ENCODE measurements at places on chromosomes 3 and 15. TPM values are rescaled to one million over a fixed set of nuclear protein-coding genes. Genes with fewer than 3 reads are reported as not detected.

RMDN3 gene
- 19.2 TPM for polyA plus RNA-seq

CTXN2 gene
- polyA plus RNA-seq, result 0.09 TPM

GRIP2 gene
- polyA plus RNA-seq, result 0.74 TPM

DENND4A gene
- 13.4 TPM for polyA plus RNA-seq

LAMB2 gene
- polyA plus RNA-seq, result 1,141 TPM

- no peak for DNase-seq
Observed at GRCh38 chr3:187747506-187747905, 2.2 kb upstream of the BCL6 start.

DNA sequence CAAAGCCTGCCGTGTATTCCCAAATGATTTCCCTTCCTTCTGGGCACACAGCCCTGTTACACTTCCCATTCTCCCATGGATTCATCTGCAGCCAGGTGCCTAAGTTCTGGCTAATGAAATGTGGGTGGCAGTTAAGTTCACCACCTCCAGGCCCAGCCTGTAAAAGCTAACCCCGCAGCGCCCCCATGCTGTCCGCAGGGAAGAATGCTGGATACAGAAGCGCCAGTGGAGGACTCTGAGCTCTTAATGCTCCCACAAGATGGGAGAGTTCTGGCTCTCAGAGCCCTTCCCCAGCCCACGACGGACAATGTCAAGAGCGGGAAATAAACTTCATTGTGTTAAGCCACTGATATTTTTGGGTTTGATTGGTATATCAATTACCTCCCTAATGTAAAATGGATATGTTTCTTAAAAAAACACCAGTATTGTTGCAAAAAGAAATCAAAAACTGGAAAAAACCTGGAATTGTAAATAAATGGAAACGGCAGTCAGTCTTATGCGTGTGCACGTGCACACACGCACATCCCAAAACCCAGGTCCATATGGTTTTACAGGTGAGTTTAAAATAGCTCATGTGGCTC, 37.7 kb upstream of the FGD5 start:
- no peak for DNase-seq

DNA sequence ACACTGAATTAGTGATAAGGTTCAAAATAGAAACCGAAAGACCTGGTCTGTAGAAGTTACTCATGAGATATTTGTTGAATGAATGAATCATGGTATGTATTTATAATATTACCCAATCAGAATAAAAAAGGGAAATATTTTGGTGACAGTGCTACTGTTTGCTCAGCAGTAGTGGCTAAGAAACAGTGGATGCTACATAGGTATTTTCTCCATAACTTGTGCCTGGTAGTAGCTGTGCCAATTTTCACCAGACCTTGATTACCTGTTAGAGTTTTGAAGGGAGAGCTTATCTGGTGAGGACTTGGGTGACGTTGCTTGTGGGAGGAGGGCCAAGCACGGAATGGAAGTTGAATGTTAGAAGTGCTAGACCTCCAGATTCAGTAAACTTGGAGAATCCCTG, 14.3 kb downstream of the LIMD1 start:
- DNase-seq, result no peak

DNA sequence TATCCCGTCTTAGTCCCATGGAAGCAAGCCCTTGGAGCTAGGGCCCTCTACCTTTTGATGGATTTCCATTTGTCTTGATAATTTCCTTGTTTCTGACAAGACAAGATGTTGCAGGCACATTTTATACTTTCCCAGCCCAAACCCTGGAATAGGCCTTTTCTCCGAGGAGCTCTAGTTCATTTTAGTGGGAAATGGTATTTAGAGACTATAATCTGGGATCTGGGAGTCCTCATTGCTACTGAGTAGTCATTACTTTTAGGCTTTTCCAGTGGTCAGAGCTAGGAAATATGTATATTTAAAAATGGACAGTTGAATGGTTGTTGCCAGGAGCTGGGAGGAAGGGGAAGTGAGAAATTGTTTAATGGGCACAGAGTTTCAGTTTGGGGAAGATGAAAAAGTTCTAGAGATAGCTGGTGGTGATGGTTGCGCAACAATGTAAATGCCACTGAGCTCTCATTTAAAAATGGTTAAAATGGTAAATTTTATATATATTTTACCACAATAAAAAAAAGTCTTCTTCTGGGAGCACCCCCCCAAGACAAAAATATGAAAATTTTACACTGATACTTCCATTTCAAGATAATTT, 31.6 kb downstream of the MLH1 start:
- DNase-seq, result no peak

GRCh38 chr15:38627689-38628277, 63.2 kb upstream of the RASGRP1 start:
- DNase-seq, result no peak

DNA sequence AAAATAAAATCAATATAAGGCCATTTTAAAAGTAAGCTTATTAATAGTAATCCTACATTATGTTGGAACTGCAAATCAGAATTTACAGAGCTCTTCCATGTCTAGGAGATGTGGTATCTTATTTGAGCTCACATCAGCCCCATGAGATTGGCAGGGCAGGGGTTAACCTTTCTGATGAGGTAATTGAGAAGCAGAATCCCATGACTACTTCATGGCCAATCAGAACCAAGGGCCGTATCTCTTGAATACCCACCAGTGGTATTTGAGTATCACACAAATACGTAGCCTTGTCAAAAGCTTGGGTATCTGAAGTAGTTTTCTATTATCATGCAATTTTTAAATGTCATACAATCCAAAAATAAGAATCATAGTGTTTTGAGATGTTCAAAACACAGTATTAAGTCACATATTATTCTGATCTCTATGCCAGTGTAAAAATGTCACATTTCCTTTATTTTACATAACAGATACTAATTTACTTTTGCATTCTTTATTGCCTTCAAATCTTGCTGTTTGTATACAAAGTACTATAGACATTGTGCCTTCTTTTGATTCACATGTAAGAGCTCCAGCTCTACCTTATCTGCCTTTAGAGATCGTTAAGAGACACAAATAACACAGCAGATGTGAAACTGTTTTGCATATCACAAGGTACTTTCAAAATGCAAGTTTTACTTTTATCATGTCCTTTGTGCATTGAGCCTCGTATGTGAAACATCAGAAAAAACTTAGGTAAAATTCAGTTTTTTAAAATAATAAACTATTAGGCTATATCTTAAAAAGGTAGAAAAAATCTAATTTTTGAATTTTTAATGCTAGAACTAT, 251.7 kb upstream of the GOLGA6L4 start:
- DNase-seq, result no peak

DNA sequence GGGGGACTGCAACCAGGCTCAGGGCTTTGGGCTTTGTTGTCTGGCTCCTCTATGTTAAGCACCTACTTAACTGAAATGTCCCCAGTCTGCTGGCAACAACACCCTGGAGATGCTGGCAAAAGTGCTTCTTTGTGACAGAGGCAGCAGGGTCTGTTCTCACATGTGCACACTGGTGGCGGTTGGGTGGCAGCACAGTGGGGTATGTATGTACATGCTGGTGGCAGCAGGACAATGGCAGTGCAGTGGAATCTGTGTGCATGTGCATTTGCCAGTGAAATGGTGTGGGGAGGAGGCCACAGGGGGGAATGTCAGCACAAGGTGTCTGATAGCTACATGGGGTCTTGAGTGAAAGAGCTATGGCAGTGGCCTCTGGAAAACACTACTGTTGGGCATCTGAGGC, 830.3 kb downstream of the DIPK2A start:
- DNase-seq, result no peak

DNA sequence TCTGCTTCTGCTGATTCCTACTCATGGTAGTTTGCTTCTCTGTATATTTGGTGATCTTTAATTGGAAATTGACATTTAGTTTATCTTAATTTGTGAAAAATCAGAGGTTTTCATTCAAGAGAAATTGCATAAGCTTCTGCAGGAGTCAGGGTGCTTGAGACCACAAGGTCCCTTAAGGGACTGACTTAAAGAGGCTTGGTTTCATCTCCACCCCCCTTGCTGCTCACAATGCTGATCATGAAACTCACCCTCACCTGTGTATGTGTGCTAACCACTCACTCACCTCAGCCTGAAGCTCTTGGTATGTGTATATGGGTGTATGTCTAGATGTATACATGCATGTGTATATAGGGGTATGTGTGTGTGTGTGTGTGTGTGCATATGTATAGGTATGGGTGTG, 11.4 kb downstream of the PGPEP1L start:
- no peak for DNase-seq

- DNase-seq, result no peak
Observed at GRCh38 chr3:63724987-63725386, 72.5 kb downstream of the SNTN start.

DNA sequence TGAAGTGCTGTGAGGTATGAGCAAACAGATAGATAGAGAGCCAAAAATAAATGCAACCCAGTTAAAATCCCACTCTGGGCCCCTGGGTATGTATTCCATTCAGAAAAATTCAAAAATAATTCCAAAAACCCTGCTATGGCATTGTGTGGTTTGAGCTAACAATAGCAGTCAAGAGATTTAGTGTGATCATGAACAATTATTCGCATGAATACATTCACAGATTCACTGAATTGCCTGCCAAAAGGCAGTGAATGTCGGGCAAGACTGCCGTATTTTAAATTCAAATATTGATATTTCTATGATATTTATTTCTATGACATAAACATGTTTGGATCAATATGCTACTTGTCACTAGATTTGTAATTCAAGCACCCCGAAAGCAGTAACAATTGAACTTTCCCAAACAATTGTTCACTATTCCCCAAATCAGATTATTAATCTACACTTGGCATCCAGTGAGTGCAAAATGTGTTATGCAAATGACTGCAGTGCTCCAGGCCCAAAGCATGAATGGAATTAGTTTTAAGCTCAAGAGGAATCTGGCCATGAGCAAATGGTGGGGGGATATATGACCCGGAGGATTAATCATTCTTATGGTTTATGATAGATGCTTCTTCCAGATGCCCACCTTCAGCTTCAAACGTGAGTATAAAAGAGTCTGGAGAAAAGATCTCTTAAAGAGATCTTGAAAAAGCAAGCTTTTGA, 417.0 kb upstream of the MEIS2 start:
- no peak for DNase-seq

- no peak for DNase-seq
Observed at GRCh38 chr15:25422021-25422420, 16.8 kb downstream of the UBE3A start.

- DNase-seq, result no peak
Observed at GRCh38 chr3:74352166-74352565, 262.3 kb downstream of the CNTN3 start.

Measured in adrenal gland (tissue), 19 donors.